Posterior cingulate gyrus (tissue), 11 donors: ENCODE measurements at places on chromosomes 5 and 9.

- DNase-seq = no peak
Measured at GRCh38 chr5:74257645-74258313, 382.7 kb downstream of the ENC1 start.

DNA sequence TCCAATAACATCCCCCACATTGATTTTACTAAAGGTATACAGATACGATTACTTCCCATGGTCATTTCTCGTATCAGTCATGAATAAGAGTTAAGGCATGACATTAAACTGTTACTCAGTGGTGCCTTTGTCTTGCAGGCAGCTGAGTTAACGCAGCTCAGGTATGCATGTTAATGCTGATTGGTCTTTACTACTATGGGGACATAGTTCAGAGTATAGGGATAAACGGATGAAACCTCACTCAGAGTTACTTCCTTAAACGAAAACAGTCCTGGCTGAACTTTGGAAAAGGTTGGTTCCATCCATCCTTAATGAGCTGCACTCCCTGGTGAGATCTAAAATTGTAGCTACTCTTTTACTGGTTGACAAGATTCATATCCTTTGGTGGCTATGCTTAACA lies 87.0 kb downstream of the ACTL7B start:
- no peak for DNase-seq

- DNase-seq = no peak
Measured at GRCh38 chr5:180330810-180331646, 22.1 kb downstream of the GFPT2 start.

DNA sequence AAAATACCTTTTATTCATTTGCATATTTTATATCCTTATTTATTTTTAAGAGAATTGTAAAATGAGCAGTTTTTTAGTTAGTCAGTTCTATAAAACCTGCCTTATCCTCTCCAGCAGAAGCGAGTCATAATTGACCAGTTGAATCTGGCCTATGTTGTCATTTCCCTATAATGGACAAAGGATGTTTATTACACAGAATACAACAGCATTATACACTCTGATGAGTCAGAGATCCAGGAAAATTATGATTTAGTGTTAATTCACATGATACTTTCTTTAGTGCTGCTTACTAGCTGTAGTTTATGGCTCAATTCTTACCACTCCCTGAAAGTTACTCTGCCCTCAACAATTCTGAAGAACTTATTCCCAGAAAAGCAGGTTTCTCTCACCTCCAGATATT lies 26.8 kb upstream of the LURAP1L start:
- no peak for DNase-seq

DNA sequence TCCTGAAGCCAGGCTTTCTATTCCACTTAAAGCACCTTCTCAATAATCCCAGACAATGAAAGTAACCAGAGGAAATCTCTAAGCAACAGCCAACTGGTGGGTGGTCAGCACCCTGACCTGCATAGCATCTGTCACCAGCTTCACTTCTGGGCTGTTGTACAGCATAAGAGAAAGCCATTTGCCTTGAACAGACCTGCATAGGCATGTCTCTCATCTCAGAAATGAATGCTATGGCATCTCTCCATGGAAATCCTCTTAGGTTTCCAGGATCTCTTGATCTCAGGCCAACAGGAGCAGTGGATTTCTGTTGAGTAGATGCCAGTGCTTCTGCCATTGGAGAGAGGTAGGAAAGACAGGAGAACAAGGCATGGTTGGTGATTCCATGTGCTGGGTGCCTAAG lies 213.6 kb downstream of the GRIA1 start:
- no peak for DNase-seq

- no peak for DNase-seq
Measured at GRCh38 chr9:36080519-36080918, 43.8 kb downstream of the RECK start.

- DNase-seq = no peak
Measured at GRCh38 chr5:21654556-21654955, 1198.6 kb downstream of the CDH12 start.

DNA sequence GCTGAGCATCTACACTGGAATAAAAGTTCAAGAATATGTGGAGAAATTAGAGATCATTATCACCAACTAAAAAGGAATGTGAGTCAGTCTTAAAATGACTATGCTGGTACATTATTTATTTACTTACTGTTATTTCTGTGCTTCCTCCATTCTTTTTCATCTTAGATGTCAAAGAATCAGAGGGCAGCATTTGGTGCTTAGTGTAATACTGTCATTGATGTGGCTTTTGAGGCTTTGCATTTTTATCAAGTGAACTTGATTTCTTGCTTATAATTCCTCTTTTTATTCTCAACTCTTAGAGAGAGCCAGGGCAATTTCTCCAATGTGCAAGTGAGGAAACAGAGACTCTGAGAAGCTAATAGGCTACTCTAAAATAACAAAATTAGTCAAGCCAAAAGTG lies 163.7 kb upstream of the TRPC7 start:
- DNase-seq = no peak

- no peak for DNase-seq
Measured at GRCh38 chr9:136695955-136696354, 8.7 kb upstream of the AGPAT2 start.

GRCh38 chr5:151751091-151751490 lies 7.3 kb downstream of the ATOX1 start:
- DNase-seq = no peak

GRCh38 chr5:157568222-157568621 lies 7.4 kb downstream of the ADAM19 start:
- DNase-seq = no peak
